DMS153 (cell line): ENCODE measurements at places on chromosomes 4 and X.

DNA sequence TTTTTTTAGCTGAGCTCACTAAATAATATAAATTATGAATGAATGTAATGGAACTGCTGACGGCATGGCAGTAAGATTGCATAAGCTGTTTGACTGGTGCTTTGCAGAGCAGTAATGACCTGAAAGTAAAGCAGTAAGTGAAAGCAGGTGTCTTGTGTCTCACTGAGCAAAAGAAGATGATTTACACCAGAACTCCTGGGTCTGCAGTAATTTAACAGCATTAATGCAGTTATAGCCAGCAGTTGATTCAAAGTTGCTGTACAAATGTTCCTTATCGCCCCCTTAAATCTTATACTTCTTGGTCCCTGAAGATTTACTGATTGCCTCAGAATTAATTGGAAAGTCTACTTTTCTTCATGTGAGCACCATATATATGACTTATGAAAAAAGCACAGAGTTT lies 187.7 kb downstream of the DCTD start:
- no peak for DNase-seq

DNA sequence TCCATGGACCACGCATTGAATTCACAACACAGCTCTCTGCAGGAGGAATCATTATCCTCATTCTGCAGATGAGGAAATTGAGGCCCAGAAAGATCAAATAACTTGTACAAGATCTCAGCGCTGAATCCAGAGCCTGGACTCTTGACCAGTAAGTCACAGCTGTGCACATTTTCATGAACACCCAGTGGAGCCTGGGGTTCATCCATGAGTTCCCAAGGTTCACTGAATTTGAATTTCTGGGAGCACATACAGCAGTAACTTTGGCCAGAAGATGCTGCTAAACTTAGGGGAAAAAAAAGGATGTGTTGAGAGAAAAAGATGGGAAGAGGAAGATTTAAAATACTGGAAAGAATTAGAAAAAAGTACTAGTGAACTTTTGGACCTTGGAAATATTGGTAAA lies 218.7 kb upstream of the PPARGC1A start:
- DNase-seq, result no peak

DNA sequence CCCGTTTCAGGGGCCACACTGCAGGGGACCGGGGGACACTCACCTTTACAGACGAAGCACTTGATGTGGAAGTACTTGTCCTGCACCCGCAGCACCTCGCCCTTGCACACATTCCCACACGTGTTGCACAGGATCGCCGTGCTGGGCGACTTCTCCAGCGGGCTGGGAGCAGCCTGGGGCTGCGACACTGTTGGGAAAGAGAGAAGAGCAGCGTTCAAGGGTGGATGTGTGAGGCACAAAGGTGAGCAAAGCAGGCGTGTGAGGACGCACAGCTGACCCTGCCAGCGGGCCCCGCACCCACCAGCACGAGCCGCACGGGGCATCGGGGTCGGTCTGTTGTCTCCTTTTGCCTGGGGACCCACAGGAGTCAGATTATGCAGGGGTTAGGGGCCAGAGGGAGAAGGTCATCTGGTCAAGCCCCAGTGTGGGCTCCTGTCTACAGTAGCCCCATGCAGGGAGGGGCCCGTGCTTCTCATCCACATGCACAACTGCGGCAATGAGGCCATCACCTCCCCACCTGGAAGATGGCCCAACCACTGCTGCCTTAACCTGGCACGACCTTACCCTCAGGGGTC lies 52.1 kb downstream of the ABLIM2 start:
- DNase-seq, result no peak

GRCh38 chr4:143291314-143291713 lies 45.4 kb upstream of the GAB1 start:
- DNase-seq, result no peak

GRCh38 chr4:126004941-126005340 lies 690.2 kb downstream of the FAT4 start:
- no peak for DNase-seq

GRCh38 chrX:110046001-110046400 lies 43.1 kb downstream of the TMEM164 start:
- peak; percentile 50 for DNase-seq

GRCh38 chr4:97153042-97153441 lies 990.2 kb downstream of the STPG2 start:
- DNase-seq, result peak; percentile 32
